ENCODE measurements at places on chromosomes 3 and 15.

- no peak for DNase-seq
Measured at GRCh38 chr3:135310317-135310716, 515.3 kb downstream of the EPHB1 start.

DNA sequence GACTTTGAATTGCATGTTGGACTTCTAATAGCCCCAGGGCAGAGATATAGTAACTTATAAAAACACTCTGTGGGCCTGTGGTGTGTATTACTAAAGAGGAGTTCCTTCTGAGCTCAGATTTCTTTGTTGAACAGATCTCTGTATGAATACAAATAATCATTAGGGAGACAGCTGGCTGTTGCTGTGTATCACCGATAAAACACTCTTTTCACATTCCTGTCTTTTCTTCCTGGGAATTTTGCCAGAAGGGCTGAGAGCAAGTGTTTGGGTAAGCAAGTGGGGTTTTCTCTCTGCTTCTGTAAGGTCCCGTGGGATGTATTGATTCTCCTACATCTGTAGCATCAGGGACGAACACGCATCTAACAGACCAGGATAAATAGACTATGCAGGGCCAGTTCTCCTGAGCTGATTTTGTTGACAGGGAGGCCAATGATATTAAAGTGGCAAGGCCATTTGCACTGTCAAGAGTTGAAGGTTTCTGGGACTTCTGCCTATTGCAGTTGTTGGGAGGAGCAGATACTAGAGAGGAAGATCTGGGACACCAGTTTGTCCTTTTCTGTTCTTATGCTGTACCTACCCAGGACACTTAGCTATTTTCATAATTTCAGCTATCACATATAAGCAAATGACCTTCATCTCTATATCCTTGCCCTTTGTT is 225.9 kb upstream of the CD96 start:
- no peak for DNase-seq

DNA sequence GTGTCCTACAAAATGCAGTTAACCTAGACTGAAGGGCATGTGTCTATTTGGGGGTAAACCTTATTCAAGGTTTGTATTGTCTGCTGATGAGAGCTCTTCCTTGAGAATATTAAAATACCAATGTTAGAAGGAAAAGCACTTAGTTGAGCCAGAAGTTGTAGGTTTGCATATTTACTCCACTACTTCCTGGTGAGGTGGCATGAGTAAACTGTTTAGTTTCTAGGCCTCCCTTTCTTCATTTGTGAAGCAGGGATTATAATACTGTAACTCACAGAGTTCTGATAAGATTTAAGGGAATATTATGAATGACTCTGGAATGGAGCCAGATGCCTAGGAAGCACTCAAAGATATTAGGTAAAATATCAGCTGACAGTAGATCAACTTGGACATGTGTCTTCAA is 46.7 kb downstream of the CD200R1L start:
- DNase-seq, result no peak

DNA sequence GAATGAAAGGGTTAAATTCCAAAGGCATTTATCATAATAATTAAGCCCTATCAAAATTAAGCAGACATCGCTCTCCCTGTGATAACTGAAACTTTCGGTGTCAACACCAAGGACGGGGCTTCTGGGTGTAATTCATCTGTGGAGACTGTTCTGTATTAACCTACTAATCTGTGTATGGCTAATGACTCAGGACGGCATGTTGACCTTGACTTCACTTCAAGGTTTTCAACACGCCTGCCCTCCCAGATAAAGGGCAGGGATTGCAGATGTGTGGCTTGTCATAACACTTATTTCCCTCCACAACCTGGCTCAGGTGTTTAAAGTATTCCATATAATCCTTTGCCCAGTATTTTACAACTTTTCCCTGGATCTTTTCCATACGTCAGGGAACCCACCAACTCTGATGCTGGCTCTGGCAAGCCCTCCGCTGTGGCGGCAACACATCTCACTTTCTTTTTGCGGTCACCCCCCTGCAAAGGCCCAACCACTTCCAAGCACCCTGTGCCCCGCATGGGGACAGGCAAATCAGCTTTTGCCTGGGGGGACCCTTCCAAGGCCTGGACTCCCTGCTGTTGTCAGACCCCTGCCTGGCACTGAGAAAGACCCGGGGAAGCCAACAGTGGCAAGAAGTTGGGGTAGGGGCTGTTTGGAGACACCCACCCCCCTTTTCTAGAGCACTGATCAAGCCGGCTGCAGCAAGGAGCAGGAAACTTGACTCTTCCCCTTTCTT is 93.2 kb upstream of the MEF2A start:
- DNase-seq, result no peak

- peak; percentile 43 for DNase-seq
Measured at GRCh38 chr3:104564045-104564643, 802.6 kb upstream of the ALCAM start.

GRCh38 chr3:127753338-127753737 is 69.0 kb downstream of the MGLL start:
- DNase-seq, result no peak

DNA sequence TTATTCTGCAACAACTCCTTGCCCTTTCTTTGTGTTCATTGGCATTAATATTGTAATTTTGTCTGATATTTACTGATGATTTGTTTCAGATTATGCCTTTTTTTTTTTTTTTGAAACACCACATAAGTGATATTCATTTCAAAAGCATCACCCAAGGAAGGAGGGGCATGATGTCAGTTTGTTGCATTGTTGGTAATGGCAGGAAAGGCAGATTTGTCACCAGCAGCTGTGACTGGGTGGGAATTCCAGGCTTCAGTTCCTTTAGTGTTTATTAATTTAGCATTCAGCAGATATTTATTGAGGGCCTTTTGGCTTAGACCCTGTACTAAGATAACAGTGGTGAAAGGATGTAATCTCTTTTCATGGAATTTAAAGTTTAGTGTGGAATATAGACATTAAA is 19.5 kb downstream of the SENP2 start:
- no peak for DNase-seq

DNA sequence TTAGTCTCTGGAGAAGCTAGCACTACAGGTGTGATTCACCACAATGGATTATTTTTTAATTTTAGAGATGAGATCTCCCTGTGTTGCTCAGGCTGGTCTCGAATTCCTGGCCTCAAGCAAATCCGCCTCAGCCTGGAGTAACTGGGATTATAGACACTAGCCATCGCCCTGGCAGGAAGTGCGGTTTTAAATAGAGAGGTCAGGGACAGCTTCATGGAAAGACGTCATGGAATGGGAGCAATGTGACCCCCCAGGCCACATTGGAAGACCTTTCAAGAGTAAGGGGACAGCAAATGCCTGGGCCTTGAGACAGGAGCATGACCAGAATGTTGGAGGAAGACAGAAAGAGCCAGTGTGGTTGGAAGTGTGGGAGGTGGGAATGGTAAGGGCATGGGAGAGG is 2.2 kb upstream of the ISG20 start:
- DNase-seq, result no peak

- DNase-seq, result no peak
Measured at GRCh38 chr3:12750223-12750622, 8.8 kb downstream of the TMEM40 start.

GRCh38 chr3:105614288-105615030 is 247.8 kb downstream of the ALCAM start:
- no peak for DNase-seq

- DNase-seq, result no peak
Measured at GRCh38 chr15:51874751-51875644, 45.5 kb downstream of the TMOD3 start.

DNA sequence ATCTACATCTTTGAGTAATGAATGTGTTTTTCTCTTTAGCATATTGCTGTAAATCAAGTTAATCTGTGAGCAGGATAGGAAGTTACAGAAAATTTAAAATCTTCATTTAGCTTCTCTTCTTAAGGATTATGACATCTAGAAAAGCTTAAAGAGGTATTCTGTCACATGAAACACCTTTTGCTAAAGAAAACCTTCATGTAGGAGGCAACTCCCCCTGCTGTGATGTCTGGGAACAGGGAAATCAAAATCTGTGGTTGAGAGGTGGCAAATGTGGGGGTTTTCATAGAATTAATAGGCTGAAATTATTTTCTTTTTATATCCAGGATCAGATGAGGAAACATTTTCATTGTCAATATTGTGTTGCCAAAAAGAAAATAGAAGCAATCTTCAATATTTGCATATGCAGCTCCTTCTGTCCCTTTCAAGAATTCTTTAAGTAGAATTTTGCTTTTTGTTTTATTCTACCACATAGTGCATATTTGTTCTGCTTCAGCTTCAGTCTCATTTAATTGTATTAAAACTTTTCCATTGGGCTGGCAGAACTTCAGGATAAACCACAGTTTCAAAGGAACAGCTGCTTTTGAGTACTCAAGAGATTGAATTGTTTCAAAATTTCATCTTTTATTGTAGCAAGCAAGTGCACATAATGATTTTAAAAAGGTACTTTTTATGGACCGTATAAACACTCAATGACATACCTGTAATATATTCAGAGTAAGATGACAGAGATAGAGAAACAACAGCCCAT is 128.4 kb downstream of the RAP2B start:
- no peak for DNase-seq

GRCh38 chr3:97910931-97911351 is 61.3 kb downstream of the RIOX2 start:
- no peak for DNase-seq

GRCh38 chr3:32544894-32545293 is 25.8 kb downstream of the DYNC1LI1 start:
- no peak for DNase-seq

DNA sequence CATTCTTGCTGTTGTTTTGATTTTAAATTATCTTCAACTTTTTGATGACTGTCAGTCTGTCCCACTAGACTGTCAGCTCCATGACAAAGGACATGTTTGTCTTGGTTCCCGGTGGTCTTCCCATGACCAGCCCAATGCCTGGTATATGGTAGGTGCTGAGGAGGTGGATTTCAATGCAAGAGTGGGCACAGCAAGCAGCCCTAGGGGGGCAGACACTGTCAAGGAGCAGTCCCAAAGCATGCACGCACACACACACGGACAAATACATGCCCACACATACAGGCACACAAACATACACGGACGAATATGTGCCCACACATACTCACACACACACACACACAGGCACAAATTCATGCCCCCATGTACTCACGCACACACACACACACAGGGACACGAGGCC is 12.0 kb downstream of the KLF15 start:
- no peak for DNase-seq

GRCh38 chr15:81858136-81858535 is 187.7 kb downstream of the MEX3B start:
- no peak for DNase-seq

- no peak for DNase-seq
Measured at GRCh38 chr3:172089250-172089649, 49.9 kb downstream of the FNDC3B start.

DNA sequence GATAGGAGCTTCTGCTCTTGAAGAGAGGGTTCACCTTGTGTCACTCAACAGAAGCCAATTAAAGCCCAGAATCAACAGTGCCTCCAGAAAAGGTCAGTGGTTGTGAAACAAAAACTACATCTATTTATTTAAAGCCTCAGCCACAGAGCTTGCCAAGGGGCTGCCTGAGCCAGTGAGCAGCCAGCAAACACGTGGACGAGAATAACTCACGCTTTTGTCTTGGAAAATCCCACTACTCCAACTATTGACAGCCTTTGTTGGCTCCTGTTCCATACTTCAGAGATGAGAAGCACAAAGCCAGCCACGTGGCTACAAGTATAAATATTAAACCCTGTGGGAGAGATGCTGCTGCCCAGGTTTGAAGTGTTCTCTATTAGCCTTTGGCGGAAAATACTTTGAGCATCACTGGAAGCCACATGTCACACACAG is 10.3 kb downstream of the GPR156 start:
- no peak for DNase-seq

- no peak for DNase-seq
Measured at GRCh38 chr3:114128826-114129225, 50.0 kb downstream of the DRD3 start.

DNA sequence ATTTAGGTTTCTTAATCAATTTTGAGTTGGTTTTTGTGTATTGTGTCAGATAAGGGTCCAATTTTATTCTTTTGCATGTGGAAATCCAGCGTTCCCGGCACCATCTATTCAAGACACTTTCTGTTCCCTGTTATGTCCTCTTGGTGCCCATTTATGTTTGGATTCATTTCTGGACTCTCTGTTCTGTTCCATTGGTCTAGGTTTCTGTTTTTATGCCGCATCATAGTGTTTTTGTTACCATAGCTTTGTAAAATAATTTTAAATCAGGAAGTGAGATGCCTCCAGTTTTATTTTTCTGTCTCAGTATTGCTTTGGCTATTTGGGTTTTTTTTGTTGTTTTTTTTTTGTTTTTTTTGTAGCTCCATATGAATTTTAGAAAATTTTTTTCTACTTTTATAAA is 97.1 kb downstream of the LRRC28 start:
- no peak for DNase-seq

DNA sequence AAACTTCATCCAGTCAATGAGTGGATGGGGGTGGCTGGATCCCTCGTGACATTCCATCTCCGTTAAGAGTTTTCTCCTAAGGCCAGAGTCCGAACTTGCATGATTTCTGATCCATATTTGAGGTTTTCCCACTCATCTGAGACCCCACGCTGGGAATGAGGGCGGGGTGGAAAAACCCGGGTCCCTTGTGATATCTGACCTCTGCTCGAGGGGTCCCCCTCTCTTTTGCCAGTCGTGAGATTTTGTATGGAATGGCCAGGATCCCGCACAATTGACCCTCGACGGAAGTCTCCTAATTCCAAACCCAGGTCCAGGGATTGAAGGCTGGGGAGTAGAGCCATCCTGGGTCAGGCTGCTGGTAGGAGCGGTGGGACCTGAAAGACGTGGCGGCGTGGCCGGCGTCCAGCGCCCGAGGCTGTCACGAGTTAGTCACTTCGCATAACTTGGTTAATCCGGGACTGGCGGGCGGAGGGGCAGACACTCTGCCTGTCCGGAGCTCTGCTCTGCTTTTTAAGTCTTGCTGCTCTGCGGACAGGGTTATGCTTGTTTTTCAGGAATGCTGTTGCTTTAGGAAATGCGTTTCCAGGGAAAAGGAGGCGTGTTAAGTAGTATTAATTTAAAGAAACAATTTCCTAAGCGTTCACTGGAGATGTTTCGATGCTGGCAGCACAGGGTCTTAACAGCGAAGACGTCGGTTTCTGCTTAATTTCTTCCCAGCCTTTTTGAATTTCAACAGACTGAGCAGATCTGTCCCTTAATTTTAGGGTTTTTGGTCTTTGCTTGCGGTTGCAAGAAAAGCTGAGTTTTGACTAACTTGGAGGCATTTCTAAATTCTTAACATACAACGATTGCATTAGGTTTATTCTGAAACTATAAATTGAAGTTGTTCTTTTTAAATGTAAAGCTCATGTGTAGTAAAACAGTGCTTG is 69.7 kb upstream of the LRRFIP2 start:
- peak; percentile 10 for DNase-seq

DNA sequence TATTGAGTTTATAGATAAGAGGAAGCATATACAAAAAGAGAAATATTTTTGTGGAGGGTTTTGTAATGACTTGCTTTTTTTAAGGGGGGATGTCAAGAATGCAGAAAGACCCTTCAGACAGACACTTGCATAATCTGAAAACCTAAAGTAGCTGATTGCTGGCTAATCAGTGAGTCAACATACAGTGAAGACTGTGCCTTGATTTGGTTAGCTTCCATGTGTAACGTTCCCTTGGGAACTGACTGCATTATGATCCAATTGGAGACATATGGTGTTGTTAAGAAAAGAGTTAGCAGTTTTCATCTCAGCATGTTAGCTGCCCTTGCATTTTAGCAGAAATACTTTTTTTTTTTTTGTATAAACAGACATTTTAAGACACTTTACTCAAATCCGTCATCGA is 483.2 kb downstream of the RBMS3 start:
- no peak for DNase-seq

Data from activated CD4-positive, alpha-beta T cell treated with anti-CD3 and anti-CD28 coated beads, Interleukin-2, amount 50 U/mL, for 4 hours (primary cell).